ENCODE measurements at places on chromosomes 2 and 18.

DNA sequence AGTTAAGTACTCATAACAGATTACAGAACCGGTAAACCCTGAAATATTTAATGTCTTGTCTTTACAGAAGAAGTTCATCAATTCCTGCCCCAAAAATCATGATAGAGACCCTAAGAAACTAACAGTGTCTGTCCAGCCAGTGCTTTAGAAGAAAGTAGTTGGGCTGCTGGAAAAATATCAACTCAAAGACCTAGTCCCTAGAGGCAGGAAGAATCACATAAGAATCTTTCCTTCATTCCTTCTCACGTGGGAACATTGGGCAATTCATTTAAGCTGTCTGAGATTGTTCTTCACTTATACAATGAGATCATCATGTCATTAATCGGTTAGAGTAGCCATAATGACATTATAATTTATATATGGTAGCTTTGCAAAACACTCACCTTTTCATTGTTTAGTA is 156.4 kb downstream of the CCBE1 start:
- no peak for DNase-seq

DNA sequence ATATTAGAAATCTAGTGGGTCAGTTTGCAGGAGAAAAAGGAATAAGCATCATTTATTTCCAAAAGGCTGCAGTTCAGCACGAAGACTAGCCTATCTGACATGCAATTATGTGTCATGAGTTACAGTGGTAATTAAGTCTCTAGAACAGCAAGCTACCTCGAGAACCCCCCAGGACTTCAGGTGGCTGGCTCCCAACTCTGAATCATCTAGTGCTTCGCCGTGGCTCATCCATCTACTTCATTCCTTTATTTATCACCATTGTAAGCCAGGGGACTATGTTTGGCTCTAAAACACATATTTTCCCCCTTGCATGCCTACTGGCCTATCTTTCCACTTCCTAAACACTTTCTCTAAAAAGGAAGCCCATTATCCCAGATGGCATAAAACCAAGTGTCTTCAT is 121.6 kb downstream of the TXNL1 start:
- DNase-seq: no peak

DNA sequence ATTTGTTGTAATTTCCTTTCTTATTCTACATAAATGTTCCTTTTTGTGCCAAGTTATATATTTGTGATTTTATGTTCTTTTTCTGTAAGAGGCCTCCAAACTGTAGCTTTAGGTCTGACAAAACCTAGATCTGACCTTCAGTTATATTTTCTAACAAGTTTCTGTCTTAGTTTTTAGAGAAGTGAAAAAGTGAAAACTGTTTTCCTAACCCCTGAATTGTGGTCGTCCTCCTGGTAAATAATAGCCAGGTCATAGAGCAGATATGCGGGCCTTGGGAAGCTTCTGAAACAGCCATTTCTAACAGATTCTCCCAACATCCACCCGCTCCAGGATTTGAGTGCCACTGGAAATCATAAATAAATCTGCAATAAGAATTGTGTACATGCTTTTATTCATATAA is 398.4 kb upstream of the CWC22 start:
- DNase-seq: no peak

- DNase-seq: no peak
Measured at GRCh38 chr18:22956226-22956625, 23.1 kb downstream of the RBBP8 start.

DNA sequence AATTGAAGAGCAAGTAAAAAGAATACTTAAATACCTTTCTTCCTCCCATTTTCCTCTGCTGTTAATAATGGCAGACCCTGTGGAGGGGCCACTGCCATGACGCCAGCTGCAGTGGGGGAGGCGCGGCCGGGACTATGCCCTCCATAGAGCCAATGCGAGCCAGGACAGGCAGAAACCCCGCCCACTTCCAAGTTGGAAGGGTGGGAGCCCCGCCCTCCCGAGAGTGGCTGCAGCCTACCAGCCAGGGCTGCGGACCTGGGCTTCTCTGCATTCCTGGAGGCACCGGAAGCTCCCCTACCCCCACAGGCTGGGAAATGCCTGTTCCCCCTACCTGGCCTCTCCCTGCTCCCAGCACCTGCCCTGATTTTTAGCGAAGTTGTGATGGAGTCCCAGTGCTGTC is 439.4 kb upstream of the CDH19 start:
- no peak for DNase-seq

DNA sequence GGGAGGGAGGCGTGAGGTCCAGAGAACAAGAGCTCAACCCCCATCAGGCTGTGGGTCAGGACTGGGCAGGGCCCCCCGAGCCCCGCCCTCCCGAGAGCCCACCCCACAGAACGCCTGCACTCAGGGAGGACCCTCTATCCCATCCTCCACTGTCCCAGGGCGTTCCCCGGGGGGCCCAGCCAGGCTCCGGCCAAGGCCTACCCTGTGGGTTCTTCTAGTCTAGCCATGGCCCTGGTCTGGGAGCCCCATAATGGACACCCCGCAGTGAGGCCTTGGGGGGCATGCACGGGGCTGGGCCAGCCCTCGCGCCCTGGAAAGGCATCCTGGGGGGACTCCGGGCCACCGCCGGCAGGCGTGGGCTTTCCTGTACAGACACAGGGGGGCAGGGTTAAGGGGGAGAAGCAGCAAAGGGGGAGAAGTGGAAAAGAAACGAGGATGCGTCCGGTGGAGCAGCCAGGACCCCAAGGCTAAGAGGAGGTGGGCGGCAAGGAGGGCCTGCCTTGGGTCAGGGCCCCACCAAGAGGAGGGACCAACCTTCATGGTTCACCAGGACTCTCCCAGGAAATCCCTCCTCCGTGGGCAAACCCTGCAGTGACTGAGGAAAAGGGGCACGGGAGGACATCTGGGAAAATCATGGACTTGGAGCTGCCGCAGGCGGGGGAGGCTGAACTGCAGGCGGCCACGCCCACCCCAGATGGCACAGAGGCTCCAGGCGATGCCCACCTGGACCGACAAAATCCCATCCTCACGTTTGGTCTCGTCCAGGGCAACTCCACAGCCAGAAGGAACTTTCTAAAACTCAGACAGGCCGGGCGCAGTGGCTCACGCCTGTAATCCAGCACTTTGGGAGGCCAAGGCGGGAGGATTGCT is 2.7 kb upstream of the CROCC2 start:
- no peak for DNase-seq

- DNase-seq: no peak
Measured at GRCh38 chr2:180016937-180017336, 9.8 kb upstream of the CWC22 start.

GRCh38 chr2:230779607-230780006 is 67.0 kb downstream of the CAB39 start:
- DNase-seq: no peak

DNA sequence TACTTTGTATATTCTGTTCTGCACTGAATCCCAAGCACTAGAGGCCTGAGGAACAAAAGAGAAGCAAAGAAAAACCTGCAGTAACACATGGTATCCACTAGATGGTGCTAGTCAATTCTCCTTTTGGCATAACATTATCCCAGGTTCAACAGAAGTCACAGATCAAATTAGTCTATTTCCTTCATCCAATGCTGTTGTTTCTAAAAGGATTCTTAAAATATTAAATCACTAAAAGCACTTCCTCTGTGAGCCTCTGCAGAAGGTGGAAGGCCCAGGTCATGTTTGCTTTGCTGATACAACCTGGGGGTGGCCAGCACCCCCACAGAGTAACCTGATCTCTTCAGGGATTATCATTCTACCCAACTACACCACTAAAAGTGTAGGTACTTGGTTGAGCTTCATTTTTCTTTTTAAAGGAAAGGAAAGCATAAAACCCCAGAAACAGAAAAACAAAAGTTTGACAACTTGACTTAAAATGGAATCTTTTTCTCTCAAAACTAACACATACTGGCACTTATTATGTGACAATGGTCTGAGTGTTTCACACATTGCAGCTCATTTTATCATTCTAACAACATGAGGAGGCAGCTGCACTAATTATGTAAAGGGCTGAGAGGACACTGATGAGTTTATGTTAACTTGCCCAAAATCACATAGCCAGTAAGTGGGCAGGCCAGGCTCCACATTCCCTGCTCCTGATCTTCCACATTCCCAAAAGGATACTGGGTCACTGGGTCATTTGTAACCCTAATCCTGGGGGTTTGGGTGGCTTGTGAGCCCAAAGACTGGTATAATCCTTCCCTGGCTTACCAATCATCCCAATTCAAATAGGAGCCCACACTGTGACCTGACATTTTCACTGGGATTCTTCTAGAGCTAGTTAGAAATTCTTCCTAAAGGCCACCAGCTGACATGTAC is 66.8 kb upstream of the DNER start:
- no peak for DNase-seq

DNA sequence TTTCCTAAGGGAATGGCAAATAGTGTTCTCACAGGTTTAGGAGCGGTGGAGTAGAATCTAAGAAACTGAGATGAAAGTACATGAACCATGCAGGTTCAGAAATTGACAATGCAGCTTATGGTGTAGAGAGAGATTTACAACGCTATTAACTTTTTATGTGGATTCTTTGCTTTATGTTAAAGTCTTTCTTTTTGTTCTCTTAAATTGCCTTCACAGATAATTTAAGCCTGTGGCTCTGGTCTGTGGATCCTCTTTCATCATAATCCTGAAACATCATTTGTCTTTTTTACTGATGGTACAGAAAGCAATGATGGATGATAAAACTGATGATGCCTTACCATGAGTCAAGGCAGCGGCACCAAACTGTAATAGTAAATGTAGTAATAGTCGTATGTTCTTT is 30.3 kb downstream of the SOCS6 start:
- no peak for DNase-seq

DNA sequence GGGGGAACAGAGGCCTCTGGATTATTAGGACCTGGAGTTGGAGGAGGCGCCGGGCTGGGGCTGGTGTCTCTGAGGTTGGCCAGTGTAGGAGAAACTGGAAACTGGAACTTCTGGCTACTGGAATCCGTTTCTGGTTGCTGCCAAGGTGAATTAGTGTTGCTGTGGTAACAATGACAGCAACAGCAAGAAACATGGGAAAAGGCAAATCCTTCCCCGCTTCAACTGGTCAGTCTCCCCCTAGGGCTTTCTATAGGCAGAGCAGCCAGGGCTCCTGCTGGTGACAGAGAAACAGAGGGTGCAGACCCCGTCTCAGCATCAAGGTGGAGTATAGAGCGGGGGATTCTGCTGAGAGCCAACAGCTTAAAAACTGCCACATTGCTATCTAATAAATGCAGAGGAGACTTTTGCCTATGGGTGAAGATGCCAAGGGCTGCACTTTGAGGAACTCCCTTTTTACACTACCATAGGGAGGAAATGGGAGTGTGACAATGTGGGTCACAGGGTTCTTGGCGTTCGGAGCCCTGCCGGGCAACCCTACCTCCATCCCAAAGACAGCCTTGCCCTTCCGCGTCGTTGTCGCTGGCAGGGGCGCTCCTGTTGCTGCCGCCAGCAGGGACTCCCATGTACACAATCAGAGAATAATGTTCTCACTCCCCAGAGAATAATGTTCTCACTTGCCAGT is 81.4 kb upstream of the CABLES1 start:
- no peak for DNase-seq

DNA sequence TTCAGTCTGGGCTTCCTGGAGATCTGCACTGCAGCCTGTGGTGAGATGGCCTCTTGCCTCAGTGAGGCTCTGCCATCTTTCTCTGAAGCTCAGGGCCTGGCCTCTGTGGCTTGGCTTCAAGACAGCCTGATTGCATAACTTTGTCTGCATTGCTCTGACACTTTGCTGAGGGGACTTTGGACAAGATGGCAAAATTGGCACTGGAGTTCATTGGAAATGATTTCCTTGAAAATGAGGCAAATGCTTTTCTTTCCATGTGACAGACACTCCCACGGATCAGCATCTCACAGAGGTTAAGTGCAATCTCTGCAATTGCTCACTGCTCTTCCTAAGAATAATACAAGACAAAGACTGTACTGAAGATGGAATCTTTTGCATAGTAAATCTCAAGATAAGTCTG is 166.8 kb downstream of the KCNS3 start:
- no peak for DNase-seq

- no peak for DNase-seq
Measured at GRCh38 chr2:98563394-98563793, 44.9 kb downstream of the COA5 start.

- DNase-seq: no peak
Measured at GRCh38 chr2:184049566-184049965, 548.8 kb upstream of the ZNF804A start.
